ENCODE measurements at places on chromosomes 3 and 15. TPM values are rescaled to one million over a fixed set of nuclear protein-coding genes. Genes with fewer than 3 reads are reported as not detected.

Gene PDIA3
- 308 TPM for polyA plus RNA-seq

Gene EFCAB12
- polyA plus RNA-seq: 0.19 TPM

- DNase-seq: no peak
These were observed 530.0 kb downstream of the MECOM start for GRCh38 chr3:169133178-169134161.

DNA sequence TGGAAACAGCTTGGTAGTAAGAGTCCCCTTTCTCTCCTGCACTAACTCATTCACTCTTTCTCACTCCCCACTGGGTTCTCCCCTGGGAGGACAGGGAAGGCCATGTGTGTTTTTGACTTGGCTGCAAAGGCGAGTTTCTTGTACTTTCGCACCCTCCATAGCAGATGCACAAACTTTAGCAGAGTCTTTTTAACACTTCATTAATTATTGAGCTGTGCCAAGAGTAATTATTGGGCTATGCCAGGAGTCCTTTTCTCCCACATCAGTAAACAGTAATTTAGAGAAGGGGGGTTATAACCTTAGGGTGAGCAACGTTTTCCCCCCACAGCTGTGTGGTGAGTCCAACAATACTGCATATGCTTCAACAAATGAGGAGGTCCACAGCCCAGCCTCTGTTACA lies 224.4 kb upstream of the ATP11B start:
- DNase-seq: no peak

DNA sequence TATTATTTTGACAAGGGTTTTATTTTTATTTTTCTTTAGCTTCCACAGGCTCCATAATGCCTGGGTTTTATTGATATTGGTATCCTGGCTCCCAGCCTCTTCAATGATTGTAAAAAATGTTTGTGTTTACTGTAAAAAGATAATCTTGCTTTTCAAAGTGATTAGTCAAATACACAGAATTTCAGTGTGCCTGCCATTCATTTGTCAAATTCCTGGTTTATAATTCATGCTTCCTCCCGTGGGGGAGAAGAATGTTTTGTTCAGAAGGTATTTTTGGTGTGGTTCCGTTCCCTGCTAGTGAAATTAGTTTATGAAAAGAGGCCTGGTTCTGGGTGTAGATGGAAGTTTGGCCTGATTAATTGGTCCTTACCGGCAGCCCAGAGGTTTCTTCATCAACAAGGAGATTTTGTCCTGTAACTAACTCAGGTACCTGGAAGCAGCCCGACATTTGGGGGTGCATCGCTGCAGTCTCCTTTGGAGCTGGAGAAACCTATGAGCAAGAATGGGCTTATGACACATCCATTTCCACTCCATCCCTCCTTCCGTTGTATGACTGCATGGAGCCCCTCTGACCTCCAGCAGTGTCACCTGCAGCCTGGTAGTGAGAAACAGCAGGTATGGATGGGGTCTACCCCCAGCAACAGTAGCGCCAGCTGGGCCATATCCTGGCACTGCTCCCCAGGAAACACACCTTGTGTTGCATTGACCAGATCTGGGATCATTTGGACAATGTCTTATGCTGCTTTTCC lies 101.5 kb downstream of the PGPEP1L start:
- DNase-seq: no peak
